ENCODE measurements at places on chromosomes 7 and 10. TPM values are rescaled to one million over a fixed set of nuclear protein-coding genes. Genes with fewer than 3 reads are reported as not detected.

GRCh38 chr10:69335063-69335587 is 56.8 kb downstream of the HK1 start:
- DNase-seq, result no peak
- peak overlapping the region; percentile 79 for H3K27ac ChIP-seq
- H3K4me1 ChIP-seq, result peaks cover 99% of the 10 kb centered on the region
- no peaks in the 10 kb centered on the region for H3K27me3 ChIP-seq
- peak overlapping the region; percentile 10 for H3K4me3 ChIP-seq

DNA sequence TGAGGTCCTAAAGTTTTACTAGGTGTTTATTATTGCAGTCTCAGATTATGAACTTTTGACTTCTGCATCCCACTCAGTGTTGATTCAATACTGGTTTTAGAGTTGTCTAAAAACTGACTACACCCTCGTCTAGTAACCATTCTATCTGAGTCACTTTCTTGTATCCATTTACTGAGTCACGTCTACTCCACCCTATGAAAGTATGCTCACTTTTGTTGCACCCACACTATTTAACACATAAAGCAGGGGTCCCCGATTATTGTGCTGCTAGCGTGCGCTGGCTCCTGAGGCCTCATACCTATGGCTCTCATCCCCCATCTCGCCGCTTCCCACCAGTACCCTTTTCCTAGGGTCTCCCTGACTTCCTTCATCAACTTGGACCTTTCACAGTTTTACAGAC is 2.0 kb downstream of the SAMD9 start:
- peaks cover 6% of the 10 kb centered on the region for H3K36me3 ChIP-seq
- H3K4me3 ChIP-seq, result no peak overlapping the region
- no peaks in the 10 kb centered on the region for H3K27me3 ChIP-seq
- no peak overlapping the region for H3K27ac ChIP-seq
- no peak for DNase-seq

DNA sequence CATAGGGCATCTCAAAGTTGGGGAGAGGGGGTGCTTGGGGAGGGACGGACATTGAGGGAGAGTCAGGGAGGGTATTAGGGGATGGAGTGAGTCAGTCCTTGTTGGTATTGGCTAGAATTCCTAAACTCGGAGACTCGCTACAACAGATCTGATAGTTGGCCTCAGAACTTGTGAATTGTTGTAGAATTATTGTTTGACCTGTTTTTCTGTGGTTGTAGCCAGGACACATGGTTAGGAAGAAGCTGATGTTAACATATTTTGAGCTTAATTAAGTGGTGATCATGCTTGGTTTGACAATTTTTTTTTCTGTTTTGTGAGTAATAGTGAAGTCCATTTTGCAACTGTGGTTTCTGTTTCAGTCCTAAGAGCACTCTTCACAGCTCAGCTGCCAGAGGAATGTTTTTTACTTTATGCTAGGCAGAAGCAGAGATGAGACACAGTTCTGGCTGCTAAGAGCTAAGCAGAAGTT is 1190.3 kb upstream of the C7orf33 start:
- no peaks in the 10 kb centered on the region for H3K36me3 ChIP-seq
- DNase-seq, result no peak
- no peaks in the 10 kb centered on the region for H3K4me1 ChIP-seq
- H3K4me3 ChIP-seq, result no peak overlapping the region

- H3K36me3 ChIP-seq, result no peaks in the 10 kb centered on the region
- no peak overlapping the region for H3K4me3 ChIP-seq
- no peaks in the 10 kb centered on the region for H3K27me3 ChIP-seq
- no peaks in the 10 kb centered on the region for H3K4me1 ChIP-seq
- no peak overlapping the region for H3K27ac ChIP-seq
- no peak for DNase-seq
Observed at GRCh38 chr7:31553661-31554081, 39.8 kb downstream of the ITPRID1 start.

ZDHHC6 gene
- total RNA-seq, result 11.0 TPM

SEC24C gene
- total RNA-seq, result 38.5 TPM

A1CF gene
- total RNA-seq, result not detected

Data from right atrium auricular region (tissue), 2 donors.